Hepatocyte (in vitro differentiated cells): ENCODE measurements at places on chromosomes 3 and 15. TPM values are rescaled to one million over a fixed set of nuclear protein-coding genes. Genes with fewer than 3 reads are reported as not detected.

XYLB gene
- polyA plus RNA-seq: 5.5 and 12.5 TPM in 2 replicates

SLCO2A1 gene
- polyA plus RNA-seq: 7.0 and 8.4 TPM in 2 replicates

QRICH1 gene
- 38.2 and 42.6 TPM in 2 replicates for polyA plus RNA-seq

EPHB3 gene
- 21.2 and 22.0 TPM in 2 replicates for polyA plus RNA-seq

CSPG5 gene
- polyA plus RNA-seq: 0.32 and 0.34 TPM in 2 replicates

DNA sequence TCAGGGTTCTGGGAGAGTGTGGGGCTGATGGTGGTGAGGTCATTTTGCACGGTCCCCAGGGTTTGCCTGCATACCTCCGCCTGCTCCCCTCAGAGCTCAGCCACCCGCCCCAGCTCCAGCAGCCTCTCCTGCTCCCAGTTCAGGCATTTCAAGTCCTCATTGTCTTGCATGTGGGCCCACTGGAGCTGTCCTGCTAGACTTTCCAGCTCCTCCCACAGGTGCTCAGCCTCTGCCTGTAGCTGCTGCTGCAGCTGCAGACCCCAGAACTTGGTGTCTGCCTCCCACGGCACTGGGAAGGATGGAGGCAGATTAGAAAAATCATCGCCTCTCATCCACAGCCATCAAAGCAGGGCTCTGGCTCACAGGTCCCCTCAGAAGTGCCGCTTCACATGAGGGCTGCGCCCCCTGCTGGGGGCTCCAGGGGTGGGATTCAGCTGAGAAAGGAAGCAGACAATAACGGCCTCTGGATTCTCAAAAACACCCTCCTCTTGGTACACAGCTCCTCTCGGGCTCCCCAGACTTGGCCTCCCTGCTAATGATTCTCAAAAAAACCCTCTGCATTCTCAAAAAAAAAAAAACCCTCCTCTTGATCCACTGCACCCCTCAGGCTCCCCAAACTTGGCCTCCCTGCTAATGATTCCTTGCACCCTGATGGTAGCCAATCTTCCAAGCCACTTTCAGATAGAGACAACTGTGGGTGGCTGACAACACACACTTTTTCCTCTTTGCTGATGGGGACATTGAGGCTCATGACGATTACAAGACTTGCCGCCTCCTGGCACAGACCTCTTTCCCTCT, 89.3 kb upstream of the C2CD4B start:
- peak; percentile 87 for DNase-seq

GRCh38 chr15:53555226-53555625, 204.2 kb downstream of the WDR72 start:
- no peak for DNase-seq

DNA sequence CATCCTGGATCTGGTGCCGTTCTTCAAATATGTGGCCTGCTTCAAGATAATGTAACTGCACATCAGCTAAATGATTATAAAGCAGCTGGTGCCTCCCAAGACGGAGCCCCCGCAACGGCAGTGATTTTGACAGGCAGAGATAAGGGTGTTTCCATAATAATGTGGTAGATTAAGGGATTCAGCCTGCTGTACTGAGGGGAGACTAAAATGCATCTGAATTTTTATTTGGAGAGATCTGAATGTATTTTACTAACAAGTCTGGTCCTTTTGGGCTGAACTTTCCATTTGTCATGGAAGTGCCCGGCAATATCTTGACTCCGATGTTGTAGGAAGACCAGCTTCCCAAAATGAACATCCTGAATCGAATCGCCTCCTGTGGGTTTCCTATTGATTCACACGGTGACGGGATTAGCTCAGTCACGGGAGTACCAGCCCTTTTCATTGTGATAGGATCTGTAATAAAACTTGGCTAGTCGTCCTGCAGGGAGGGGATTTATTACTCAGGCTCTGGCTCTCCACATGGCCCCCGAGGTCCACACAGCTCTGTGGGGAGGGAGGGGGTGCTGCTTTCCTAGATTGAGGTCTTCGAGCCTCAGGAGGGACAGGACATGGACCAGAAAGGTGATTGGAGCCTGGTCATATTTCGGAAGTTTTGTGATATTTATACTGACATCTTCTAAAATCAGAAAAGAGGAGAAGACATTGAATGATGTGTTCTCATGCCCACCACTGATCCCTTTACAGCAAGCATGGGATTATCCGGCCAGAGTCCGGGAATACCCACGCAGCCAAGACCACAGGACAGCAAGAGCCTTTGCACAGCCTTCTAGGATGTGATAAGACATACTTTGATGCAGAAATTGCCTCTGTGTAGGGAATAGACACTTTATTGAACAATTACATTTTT, 2.5 kb upstream of the PCSK6 start:
- no peak for DNase-seq

DNA sequence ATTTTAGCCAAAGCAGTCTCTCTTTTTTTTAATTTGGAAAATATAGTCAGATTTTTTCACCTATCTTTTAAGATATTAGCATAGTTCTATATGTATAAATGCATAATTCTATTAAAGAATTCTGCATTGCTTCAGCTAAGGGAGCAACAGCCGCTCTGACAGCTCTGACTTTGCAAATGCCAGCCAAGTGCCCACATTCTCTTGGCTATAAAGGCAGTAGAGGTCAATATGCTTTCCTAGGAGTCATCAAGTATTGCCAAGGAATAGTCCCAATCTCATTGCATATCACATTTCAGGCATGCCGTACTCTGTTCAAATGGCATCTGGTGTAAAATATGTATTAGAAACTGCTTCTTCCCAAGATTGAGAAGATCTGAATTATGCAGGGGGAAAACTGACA, 161.4 kb downstream of the RPLP1 start:
- DNase-seq: no peak

- no peak for DNase-seq
These were observed 727.0 kb downstream of the NR2F2 start for GRCh38 chr15:97057503-97057902.

DNA sequence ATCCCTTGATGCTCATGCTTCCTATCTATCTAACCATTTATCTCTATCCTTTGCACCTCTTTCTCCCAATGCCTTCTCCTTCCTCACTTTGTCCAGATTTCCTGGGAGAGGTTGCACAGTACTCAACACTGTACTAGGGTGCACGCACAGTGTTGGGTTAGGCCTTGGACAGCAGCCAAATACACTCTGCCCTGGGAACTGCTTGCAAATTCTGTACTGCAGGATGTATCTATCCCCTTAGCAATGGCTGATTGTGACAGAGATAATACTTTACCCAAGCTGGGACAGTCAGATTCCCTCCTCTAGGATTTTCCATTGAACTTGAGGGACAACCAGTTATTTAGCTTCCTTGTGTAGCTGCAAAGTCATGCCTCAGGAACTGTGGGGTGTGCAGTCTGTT, 113.3 kb downstream of the IL20RB start:
- DNase-seq: no peak

DNA sequence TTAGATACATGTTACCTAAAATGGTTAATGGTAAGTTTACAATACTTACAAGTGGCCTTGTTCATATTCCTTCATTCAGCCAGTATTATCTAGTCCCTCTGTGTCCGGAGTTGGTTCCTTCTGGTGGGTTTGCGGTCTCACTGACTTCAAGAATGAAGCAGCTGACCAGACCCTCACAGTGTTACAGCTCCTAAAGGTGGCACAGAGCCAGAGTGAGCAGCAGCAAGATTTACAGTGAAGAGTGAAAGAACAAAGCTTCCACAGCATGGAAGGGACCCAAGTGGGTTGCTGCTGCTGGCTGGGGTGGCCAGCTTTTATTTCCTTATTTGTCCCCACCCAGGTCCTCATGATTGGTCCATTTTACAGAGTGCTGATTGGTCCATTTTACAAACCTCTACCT, 916.8 kb downstream of the MCTP2 start:
- DNase-seq: no peak

DNA sequence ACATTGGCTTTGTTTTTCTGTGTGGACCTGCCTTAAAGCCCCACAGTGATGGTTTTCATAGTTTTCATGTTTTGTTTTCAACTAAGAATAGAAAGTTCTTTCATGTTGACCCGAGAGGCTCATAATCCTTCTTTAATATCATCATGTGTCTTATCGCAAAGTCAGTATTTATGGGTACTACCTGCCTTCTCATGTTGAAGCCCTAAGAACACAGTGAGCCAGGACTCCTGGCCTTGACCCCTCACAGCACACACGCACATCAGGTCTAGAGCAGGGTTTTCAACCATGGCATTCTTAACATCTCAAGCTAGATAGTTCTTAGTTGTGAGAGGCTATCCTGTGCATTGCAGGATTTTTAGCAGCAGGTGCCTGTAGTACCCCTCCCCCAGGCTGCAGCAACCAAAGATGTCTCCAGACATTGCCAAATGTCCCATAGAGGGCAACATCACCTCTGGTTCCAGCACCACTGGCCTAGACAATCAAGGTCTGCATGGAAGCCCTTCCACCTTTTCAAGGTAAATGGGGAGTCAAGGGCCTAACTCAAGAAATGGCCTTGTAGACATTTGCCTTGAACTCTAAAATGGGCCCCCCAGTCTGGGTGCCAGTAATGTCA, 118.3 kb downstream of the MTHFS start:
- no peak for DNase-seq

- no peak for DNase-seq
These were observed 28.0 kb upstream of the PTX3 start for GRCh38 chr3:157408499-157409149.

DNA sequence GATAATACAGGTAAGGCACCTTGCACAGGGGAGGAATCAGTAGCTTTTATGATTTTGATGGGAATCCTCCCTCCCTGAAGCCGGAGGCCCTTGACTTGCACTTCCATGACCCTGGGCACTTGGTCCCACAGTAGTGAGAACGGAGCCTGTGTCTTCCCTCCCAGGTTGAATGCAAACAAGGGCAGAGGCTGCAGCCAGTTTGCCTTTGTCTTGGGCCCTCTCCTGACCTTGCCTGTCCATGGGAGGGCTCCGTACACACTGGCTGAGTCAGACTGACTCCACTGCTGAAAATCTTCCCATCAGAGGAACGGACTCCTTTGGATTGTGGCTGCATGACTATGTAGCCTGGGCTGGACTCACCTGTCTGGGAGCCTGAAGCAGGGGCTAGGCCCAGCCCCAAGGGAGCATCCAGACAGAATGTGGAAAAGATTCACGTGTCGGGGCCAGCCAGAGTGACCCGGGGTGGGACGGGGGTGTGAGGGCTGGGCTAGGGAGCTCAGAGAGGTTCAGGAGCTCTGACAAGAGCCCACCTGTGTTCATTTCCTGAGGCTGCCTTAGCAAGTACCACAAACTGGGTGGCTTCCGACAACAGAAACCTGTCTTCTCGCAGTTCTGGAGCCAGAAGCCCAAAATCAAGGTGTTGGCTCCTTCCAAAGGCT, 9.5 kb downstream of the TBC1D21 start:
- peak; percentile 18 for DNase-seq

DNA sequence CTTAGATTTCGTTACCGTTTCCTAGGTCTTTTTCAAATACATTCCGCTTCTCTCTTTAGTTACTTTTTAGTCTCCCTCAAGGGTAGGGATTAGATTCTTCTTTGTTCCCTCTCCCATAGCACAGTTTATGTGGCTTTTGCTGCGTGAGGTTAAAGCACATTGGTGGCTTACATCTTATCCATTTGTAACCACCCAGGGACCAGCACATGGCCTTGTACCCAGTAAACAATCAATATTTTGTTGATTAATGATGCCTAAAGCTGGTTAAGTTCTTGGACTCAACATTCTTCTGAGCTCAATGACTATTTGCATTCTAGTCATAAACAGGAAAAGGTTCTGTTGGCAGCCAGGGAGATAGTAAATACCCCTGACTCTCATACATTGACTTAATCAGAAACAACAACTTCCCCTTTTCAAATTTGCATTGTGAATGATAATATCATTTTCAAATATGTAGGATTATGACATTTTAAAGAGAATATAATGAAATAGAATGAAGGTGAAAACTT, 60.2 kb downstream of the CACNA1D start:
- no peak for DNase-seq

DNA sequence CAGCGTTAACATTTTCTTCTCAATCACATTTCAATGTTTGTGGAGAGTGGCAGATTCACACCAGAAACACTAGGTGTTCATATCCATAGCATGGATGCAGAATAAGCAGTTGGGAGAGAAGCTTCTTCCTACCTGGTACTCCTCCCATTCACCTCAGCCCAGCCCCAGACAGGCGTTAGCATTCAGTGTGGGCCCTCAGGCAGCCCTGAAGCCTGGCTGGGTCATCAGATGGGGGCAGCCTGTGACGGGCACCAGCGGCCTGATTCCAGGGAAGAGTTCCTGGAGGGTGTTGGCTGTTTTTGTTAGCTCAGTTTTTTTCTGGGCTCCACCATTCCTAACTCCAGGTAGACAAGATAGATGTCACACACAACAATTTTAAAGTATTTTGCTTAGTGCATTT, 31.1 kb downstream of the APH1B start:
- no peak for DNase-seq

DNA sequence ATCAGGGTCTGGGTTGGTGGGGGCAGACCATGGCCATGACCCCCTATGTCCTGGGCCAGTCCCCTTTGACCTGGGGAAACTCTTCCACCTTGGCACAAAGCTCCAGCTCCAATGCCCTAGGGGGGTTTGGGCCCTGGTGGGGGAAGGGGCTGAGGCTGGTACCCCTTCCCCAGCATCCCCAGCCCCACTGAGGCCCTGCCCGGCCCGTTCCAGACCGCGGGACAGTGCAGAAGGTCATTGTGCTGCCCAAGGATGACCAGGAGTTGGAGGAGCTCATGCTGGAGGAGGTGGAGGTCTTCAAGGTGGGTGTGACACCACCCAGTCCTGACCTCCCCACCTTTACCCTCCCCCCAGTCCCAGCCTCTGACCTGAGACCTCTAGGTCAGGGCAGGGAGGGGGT, 6.2 kb upstream of the GNAT1 start:
- DNase-seq: no peak

- DNase-seq: no peak
These were observed 14.1 kb downstream of the MDFIC2 start for GRCh38 chr3:70298385-70298784.
